Mucosa of descending colon (tissue), 3 donors: ENCODE measurements at places on chromosomes 6 and 20. TPM values are rescaled to one million over a fixed set of nuclear protein-coding genes. Genes with fewer than 3 reads are reported as not detected.
A peak's percentile ranks its signal among the peaks of the same experiment; 100 is the strongest.

DNA sequence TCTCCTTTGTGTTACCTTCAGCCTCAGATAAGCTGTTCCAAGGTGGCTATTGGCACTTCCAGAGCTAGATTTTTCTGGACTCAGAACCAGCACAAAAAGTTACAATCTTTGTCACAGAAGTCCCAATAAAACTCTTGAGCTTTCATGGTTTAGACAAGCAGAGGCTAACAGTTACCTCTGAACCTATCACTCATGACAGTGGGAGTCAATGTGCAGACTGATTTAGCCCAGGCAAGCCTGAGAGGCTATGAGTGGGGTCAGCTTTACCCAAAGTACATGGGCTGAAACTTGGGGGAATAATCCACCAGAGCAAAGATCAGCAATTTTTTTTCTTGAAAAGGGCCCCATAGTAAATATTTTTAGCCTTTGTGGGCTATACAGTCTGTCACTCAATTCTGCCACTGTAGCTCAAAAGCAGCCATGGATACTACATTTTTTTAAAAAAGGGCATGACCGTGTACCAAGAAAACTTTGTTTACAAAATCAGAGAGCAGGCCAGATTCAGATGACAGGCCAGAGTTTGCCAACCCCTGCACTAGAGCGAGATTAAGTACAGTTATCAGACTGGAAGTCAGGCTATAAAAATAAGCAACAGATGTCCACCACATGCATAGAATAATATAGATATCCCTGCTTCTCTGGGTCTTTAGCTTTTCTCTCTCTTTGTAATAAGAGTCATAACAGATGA, 20.0 kb downstream of the CCN2 start:
- DNase-seq = no peak

- DNase-seq = peak; percentile 40
Observed at GRCh38 chr6:167485186-167485978, 160.5 kb downstream of the TTLL2 start.

GRCh38 chr20:58174708-58175280, 53.7 kb downstream of the ANKRD60 start:
- peak; percentile 34 for DNase-seq

DNA sequence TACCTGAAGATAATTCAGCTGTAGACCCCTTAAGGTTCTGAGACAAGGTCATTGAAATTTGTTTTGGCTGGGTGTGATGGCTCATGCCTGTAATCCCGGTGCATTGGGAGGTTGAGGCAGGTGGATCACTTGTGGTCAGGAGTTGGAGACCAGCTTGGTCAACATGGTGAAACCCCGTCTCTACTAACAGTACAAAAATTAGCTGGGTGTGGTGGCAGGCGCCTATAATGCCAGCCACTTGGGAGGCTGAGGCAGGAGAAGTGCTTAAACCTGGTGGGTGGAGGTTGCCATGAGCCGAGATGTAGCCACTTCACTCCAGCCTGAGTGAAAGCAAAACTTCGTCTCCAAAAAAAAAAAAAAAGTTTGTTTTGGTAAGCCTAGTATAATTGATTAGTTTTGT, 11.0 kb downstream of the SRSF3 start:
- no peak for DNase-seq

- DNase-seq = no peak
Observed at GRCh38 chr20:54004445-54004844, 65.9 kb downstream of the BCAS1 start.

DNA sequence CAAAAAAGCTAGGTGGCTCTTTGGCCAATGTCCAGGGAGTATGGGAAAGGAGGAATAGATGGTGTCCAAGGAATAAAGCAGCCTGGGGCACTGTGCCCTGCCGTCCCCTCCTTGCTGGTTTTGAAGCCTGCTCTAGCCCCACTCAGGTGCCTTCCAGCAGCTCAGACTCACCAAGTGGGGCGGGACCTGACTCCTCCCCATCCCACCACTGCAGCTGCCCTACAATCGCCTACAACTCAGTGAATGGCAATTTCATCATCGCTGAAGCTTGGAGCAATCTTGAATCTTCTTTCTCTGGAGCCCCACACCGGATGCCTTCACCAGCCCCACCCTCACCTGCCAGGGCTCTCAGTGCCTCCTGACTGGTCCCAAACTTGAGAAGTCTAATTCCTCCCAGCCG, 56.4 kb upstream of the NXT1 start:
- DNase-seq = no peak

GRCh38 chr6:27078734-27079357, 168.7 kb upstream of the PRSS16 start:
- DNase-seq = peak; percentile 67

- no peak for DNase-seq
Observed at GRCh38 chr6:141261016-141261671, 871.6 kb upstream of the GJE1 start.

DNA sequence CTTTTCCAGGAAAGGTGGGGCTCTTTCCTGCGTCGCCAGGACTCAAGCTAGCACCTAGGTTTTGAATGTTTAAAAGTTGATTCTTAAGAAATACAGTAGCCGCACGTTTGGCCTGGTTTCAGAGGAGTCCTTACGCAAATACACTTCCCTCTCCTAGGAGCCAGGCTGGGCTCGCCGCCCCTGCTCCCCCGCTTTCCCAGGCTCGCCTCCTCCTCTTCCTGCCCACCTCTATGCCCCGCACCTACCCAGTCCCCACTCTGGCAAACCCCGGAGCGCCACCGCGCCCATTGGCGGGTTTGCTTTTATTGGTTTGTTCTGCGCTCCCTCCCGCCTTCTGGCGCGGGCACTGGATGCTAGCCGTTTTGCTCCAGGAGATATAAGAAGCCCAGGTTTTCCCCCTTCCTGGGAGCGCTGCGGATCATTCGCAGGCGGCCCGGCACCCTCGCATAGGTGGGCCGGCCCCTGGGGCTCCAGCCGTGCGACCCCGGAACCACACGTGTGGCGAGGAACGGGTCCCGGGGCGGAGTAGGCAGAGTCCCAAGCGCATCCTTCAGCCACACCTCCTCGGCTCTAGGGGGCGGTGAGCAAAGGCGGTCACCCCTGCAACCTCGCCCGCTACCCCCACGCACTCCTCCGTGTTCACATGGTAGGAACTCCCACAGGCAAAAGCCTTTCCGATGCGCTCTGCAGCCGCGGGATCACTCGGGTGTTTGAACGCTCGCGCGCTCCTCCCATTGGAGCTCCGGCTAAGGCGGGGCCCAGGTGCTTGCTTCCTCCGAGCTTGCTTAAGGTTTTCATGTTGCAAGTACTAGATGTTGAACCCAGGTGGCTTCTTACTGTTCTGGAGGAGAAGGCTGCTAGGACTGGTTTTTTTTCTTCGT, 119.0 kb downstream of the RTN4IP1 start:
- peak; percentile 92 for DNase-seq

DNA sequence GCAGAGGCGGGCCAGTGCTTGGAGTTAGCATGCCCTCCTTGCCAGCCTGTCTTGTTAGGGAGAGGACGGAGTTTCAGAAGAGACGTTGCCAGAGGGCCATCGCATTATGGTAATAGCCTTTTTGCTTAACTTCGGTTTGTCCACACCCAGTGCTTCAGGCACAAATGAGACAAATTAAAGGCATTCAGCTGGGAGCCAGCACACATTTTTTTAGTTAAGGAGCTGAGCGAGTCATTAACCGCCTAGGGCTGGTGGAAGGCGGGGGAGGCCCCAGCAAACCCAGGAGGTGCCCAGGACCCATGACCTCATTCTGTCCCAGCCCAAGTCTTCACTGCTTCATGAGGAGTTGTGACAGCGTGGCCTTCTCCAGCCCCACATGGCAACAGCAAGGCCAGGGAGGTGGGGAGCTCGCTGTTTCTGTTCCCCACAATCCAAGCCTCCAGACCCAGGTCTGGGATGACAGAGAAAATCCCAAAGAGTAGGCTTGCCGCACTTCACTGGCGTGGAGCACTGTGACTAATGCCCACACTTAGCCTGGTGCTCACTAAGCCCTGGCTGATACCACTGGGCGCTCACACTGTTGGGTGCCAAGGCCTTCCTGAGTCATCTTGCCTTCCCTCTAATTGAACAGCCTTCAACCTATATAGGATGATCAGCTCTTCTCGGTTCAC, 237.1 kb downstream of the ANKRD60 start:
- DNase-seq = no peak

GRCh38 chr6:14792118-14792955, 453.5 kb upstream of the JARID2 start:
- no peak for DNase-seq

GRCh38 chr6:133114973-133115372, 126.2 kb upstream of the EYA4 start:
- no peak for DNase-seq

DNA sequence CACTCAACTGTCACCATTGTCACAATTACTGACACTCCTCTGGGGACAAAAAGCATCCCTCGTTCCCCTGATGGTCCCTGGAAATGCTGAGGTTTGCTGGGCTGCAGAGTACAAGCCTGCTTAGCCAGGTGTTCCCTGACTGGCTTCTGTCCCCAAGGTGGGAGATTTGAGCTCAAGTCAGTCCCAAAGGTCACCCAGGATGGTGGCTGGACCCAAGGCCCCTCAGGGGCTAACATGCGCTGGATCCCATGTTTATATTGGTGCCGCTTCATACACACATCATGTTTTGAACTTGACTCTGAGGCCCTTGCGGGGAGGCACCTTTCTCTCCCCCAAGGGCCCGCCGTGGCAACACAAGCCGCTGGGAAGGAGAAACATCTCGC, 44.2 kb downstream of the PMEPA1 start:
- DNase-seq = no peak

GRCh38 chr6:84449220-84449619, 221.8 kb upstream of the CEP162 start:
- no peak for DNase-seq

DNA sequence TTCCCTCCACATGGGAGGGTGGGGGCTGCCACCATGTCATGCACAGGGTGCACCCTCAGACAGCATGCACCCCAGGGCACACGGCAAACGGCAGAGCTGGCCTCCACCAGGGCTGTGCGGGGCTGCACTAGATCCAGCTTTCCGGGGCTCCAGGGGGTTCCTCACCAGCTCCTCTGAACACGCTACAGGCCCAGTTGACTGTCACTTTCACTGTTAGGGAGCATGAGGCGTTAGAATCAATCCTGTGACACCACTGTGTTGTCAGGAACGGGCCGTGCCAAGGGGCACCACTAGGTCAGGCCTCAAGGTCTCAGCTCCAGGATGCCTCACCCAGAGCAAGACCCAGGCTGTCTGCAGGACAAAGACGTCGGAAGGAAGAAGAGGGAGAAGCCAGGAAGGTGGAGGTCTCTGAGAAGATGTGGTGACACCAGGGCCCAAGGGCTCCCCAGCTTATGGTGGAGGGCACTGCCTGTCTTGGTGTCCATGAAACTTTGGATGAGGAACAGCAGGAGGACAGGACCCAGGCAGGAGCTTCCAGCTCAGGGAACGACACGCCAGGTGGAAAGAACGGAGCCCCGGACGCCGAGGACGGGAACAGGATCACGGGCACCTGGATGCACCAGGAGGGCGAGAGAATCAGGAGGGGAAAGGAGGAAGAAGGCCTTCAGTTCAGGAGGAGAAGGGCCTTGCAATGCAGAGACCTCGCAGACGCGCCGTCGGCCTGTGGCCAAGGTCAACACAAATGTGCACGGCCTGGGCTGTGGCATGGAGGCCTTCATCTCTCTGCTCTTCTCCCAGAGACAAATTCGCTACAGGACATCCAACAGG, 49.5 kb downstream of the YTHDF1 start:
- no peak for DNase-seq

DNA sequence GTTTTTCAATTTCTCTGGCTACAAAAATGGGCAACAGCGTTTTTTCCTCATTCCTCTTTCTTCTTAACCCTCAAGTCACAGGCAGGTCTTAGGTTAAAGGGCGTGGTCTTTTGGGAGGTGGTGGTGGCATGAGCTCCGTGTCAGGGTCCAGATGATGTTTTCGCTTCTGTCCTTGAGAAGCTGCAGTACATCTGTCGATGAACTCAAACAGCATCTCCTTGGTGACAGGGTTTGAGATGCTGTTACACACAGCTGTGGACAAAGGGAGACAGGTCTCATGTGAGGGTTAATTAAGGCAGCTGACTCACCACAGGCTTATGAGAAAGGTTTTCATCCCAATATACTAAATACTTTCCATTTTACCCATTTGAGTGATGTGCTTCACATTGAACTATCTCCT, 350.8 kb downstream of the RNGTT start:
- DNase-seq = no peak

- no peak for DNase-seq
Observed at GRCh38 chr6:127547215-127547614, 28.1 kb upstream of the MTCL3 start.

GRCh38 chr20:58523971-58524315, 8.7 kb upstream of the APCDD1L start:
- no peak for DNase-seq

DNA sequence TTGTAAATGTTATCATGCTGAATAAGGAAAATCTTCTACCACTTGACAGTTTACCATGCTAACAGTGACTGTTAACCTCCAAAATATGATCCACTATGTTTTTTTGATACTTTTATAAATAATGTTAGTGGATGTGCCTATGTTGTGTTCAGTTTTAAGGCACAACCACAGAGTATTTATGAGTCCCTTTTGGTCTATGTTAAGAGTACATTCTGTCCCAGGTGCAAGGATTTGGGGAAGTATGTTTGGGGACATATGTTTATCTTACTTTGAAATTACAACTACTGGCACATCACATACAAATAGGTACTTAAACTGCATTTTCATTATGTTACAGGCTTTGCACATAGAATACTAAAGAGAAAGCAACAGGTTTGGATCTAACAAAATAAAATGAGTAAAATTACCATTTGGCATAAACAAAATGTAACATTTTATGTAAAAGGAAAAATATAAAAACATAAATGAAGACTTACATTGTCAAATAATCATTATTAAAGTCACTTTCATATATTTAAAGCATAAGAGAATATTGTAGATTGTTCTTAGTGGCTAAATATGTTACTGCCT, 71.2 kb downstream of the SESN1 start:
- DNase-seq = no peak

- DNase-seq = peak; percentile 74
Observed at GRCh38 chr20:36085686-36086267, 68.8 kb upstream of the EPB41L1 start.

DNA sequence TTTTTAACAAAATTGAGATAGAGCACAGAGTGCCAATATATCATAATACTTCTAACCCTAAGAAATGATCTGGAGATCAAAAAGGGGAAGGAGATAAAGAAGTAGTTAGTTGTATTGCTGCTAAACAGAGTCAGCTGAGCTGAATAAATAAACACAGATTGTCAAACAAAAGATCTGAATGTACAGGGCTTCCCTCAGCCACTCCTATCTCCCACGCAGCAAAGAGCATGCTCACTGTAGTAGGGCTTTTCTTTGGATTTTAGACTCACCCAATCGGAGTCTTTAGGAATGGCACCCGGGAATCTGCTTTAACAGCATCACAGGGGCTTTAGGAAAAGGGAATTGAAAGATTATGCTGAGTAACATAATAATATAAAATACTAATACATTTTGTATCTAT, 222.2 kb upstream of the STXBP5 start:
- no peak for DNase-seq

GRCh38 chr6:150058231-150058792, 10.6 kb downstream of the ULBP3 start:
- DNase-seq = no peak

- DNase-seq = no peak
Observed at GRCh38 chr6:67863346-67863745, 771.7 kb upstream of the ADGRB3 start.

C20orf202 gene
- total RNA-seq = 0.48 TPM

BFSP1 gene
- 0.17 TPM for total RNA-seq

OR2H1 gene
- not detected for total RNA-seq
